ENCODE measurements at places on chromosomes 11 and 22.

GRCh38 chr11:19931141-19931770 lies 218.6 kb downstream of the NAV2 start:
- DNase-seq = no peak

- no peak for DNase-seq
These were observed 1526.3 kb downstream of the BRD1 start for GRCh38 chr22:48301421-48301820.

DNA sequence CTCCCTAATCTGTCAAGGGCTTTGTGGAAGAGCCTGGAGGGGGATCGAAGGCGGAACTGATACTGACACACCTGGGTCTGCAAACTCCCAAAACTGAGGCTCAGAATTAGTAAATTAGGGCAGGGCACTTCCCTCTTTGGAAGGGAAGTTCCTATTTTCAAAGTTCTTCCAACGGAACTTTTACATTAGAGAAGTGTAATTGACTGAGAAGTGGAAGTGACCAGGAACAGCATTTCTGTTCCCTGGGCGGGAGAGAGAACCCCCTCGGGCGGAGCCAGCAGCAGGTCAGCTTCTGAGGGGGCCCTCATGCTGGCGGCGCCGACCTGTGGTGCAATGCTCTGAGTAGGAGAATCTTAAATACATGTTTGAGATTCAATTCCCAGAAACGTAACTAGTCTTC lies 1.1 kb upstream of the CBL start:
- DNase-seq = no peak

- no peak for DNase-seq
These were observed 3.0 kb upstream of the CHRNA10 start for GRCh38 chr11:3674189-3674588.

GRCh38 chr11:31964181-31964580 lies 126.7 kb upstream of the RCN1 start:
- no peak for DNase-seq
